ENCODE measurements at places on chromosomes 3 and 15. TPM values are rescaled to one million over a fixed set of nuclear protein-coding genes. Genes with fewer than 3 reads are reported as not detected.

The GASK1A gene
- not detected for total RNA-seq

The RTP4 gene
- total RNA-seq: 21.6 TPM

The BSN gene
- 0.12 TPM for total RNA-seq

The OR5H6 gene
- not detected for total RNA-seq

The CP gene
- total RNA-seq: not detected

The CCR2 gene
- 80.8 TPM for total RNA-seq

The FOXL2 gene
- total RNA-seq: not detected

The NGLY1 gene
- 61.7 TPM for total RNA-seq

The SAMD7 gene
- total RNA-seq: not detected

The DUOX2 gene
- total RNA-seq: not detected

The BFSP2 gene
- total RNA-seq: 0.44 TPM

The FGD5 gene
- total RNA-seq: not detected

The CLEC3B gene
- 1.0 TPM for total RNA-seq

The IMPG2 gene
- 0.54 TPM for total RNA-seq

The UBAP1L gene
- 5.2 TPM for total RNA-seq
